ENCODE measurements at places on chromosomes 13 and 19. TPM values are rescaled to one million over a fixed set of nuclear protein-coding genes. Genes with fewer than 3 reads are reported as not detected.
A peak's percentile ranks its signal among the peaks of the same experiment; 100 is the strongest.

GRCh38 chr13:24709186-24709913 is 29.1 kb downstream of the ATP12A start:
- no peaks in the 10 kb centered on the region for H3K36me3 ChIP-seq
- H3K4me1 ChIP-seq, result no peaks in the 10 kb centered on the region
- no peak overlapping the region for H3K4me3 ChIP-seq
- H3K27me3 ChIP-seq, result peaks cover 15% of the 10 kb centered on the region
- no peak for DNase-seq

GRCh38 chr13:111950697-111951096 is 116.3 kb upstream of the SOX1 start:
- H3K4me1 ChIP-seq, result no peaks in the 10 kb centered on the region
- H3K27ac ChIP-seq, result no peak overlapping the region
- H3K4me3 ChIP-seq, result no peak overlapping the region
- H3K27me3 ChIP-seq, result no peaks in the 10 kb centered on the region

GRCh38 chr13:45723798-45724197 is 21.7 kb downstream of the CBY2 start:
- no peaks in the 10 kb centered on the region for H3K36me3 ChIP-seq
- H3K27me3 ChIP-seq, result peaks cover 77% of the 10 kb centered on the region
- no peak overlapping the region for H3K4me3 ChIP-seq

- peaks cover 17% of the 10 kb centered on the region for H3K4me1 ChIP-seq
- peak overlapping the region; percentile 28 for H3K4me3 ChIP-seq
- DNase-seq, result peak; percentile 61
- H3K36me3 ChIP-seq, result peaks cover 21% of the 10 kb centered on the region
- no peaks in the 10 kb centered on the region for H3K27me3 ChIP-seq
Observed at GRCh38 chr19:294946-295686, 3.9 kb upstream of the PLPP2 start.

- no peaks in the 10 kb centered on the region for H3K27me3 ChIP-seq
- DNase-seq, result no peak
- H3K4me1 ChIP-seq, result no peaks in the 10 kb centered on the region
- no peaks in the 10 kb centered on the region for H3K36me3 ChIP-seq
- no peak overlapping the region for H3K4me3 ChIP-seq
Observed at GRCh38 chr13:107907065-107907805, 308.1 kb downstream of the LIG4 start.

GRCh38 chr19:51687791-51688670 is 5.1 kb upstream of the SPACA6 start:
- H3K4me1 ChIP-seq, result peaks cover 37% of the 10 kb centered on the region
- no peaks in the 10 kb centered on the region for H3K27me3 ChIP-seq
- H3K4me3 ChIP-seq, result peak overlapping the region; percentile 82
- DNase-seq, result peak; percentile 54
- peak overlapping the region; percentile 71 for H3K27ac ChIP-seq

GRCh38 chr13:28322256-28322905 is 172.5 kb downstream of the FLT1 start:
- H3K4me3 ChIP-seq, result no peak overlapping the region
- no peaks in the 10 kb centered on the region for H3K36me3 ChIP-seq
- no peaks in the 10 kb centered on the region for H3K4me1 ChIP-seq
- H3K27ac ChIP-seq, result no peak overlapping the region
- no peaks in the 10 kb centered on the region for H3K27me3 ChIP-seq
- no peak for DNase-seq

GRCh38 chr13:41994696-41995095 is 33.8 kb upstream of the VWA8 start:
- no peak for DNase-seq
- no peak overlapping the region for H3K4me3 ChIP-seq
- no peaks in the 10 kb centered on the region for H3K36me3 ChIP-seq
- H3K27ac ChIP-seq, result no peak overlapping the region
- H3K27me3 ChIP-seq, result no peaks in the 10 kb centered on the region

- peaks cover 5% of the 10 kb centered on the region for H3K36me3 ChIP-seq
- no peak overlapping the region for H3K27ac ChIP-seq
- no peaks in the 10 kb centered on the region for H3K27me3 ChIP-seq
- H3K4me3 ChIP-seq, result no peak overlapping the region
- DNase-seq, result no peak
- H3K4me1 ChIP-seq, result peaks cover 12% of the 10 kb centered on the region
Observed at GRCh38 chr19:17136021-17136420, 60.4 kb downstream of the MYO9B start.

DNA sequence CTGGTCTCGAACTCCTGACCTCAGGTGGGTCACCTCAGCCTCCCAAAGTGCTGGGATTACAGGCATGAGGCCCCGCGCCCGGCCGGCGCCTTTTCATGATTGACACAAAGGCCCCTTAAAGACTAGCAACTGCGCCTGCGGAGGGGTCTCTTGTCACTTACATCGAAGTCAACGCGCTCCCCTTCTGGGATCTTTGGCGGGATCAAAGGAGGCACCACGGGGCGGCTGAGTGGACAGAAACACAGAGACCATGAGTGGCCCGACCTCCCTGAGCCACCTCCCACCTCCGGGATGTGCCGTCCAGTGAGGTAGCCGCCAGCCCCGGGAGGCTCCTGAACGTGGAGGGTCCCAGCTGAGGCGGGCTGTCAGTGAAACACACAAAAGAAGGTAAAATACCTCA is 7.3 kb downstream of the TNNT1 start:
- H3K36me3 ChIP-seq, result peaks cover 12% of the 10 kb centered on the region
- no peak for DNase-seq
- peaks cover 28% of the 10 kb centered on the region for H3K27me3 ChIP-seq
- no peak overlapping the region for H3K4me3 ChIP-seq
- H3K4me1 ChIP-seq, result no peaks in the 10 kb centered on the region

- H3K4me1 ChIP-seq, result peaks cover 22% of the 10 kb centered on the region
- no peak for DNase-seq
- H3K27ac ChIP-seq, result no peak overlapping the region
- no peak overlapping the region for H3K4me3 ChIP-seq
- no peaks in the 10 kb centered on the region for H3K27me3 ChIP-seq
Observed at GRCh38 chr19:42287827-42288107, 14.2 kb upstream of the PRR19 start.

- H3K27ac ChIP-seq, result no peak overlapping the region
- no peak overlapping the region for H3K4me3 ChIP-seq
- no peaks in the 10 kb centered on the region for H3K4me1 ChIP-seq
Observed at GRCh38 chr19:56223481-56223880, 21.4 kb downstream of the ZSCAN5C start.

DNA sequence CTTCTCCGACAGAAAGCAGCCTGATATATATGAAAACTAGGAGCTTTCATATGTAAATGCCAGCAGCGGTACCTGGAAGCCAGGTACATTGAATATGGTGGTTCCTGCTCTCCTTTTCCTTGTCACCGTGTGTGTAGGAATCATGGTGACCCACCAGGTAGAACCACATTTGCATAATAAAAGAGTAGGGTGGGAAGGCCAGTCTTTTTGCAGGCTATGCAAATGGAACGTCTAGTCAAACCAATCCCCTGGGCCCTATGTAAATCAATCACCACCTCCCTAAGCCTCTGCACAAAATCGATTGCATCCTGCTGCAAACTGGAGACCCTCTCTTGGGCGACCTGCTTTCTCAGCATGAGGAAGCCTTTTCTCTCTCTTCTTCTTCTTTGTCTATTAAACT is 22.2 kb upstream of the ZNF181 start:
- H3K4me3 ChIP-seq, result no peak overlapping the region
- H3K4me1 ChIP-seq, result no peaks in the 10 kb centered on the region
- H3K27ac ChIP-seq, result no peak overlapping the region
- no peak for DNase-seq

DNA sequence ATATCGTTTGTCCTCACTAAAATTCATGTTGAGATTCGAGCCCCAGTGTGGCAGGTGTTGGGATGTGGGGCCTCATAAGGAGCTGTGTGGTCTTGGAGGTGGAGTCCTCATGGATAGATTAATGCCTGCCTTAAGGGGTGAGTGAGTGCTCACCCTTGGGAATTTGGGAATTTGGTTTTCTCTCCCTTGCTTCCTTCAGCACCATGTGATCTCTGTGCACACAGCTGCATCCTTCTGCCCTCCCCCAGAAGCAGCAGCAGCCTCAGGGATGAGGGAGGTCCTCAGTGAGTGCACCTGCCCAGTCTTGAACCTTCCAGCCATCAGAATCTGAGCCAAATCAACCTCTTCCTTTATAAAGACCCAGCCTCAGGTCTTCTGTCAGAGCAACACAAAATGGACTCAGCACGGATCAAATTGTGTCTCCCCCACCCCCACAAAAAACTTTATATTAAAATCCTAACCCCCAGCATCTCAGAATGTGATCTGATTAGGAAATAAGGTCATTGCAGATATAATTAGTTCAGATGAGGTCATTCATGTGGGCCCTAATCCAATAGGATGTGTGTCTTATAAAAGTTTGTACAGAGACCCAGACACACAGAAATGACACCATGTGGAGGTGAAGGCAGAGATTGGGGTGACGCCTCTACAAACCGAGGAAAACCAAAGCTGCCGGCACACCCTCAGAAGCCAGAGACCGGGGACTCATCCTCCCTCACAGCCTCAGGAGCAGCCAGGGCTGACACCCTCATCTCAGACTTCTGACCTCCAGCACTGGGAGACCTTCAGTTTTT is 12.9 kb downstream of the CYTH2 start:
- H3K4me1 ChIP-seq, result peaks cover 23% of the 10 kb centered on the region
- H3K27me3 ChIP-seq, result no peaks in the 10 kb centered on the region
- H3K27ac ChIP-seq, result peak overlapping the region; percentile 17
- peaks cover 73% of the 10 kb centered on the region for H3K36me3 ChIP-seq
- no peak for DNase-seq

GRCh38 chr13:21232196-21232595 is 55.7 kb downstream of the MRPL57 start:
- no peak overlapping the region for H3K27ac ChIP-seq
- DNase-seq, result no peak
- no peaks in the 10 kb centered on the region for H3K36me3 ChIP-seq
- H3K4me3 ChIP-seq, result no peak overlapping the region

- H3K4me1 ChIP-seq, result no peaks in the 10 kb centered on the region
- no peak for DNase-seq
- no peak overlapping the region for H3K4me3 ChIP-seq
- peaks cover 46% of the 10 kb centered on the region for H3K27me3 ChIP-seq
- no peak overlapping the region for H3K27ac ChIP-seq
Observed at GRCh38 chr13:25578526-25578925, 206.8 kb downstream of the ATP8A2 start.

GRCh38 chr19:7994114-7994513 is 11.3 kb downstream of the ELAVL1 start:
- peaks cover 5% of the 10 kb centered on the region for H3K36me3 ChIP-seq
- no peaks in the 10 kb centered on the region for H3K27me3 ChIP-seq
- DNase-seq, result no peak
- no peak overlapping the region for H3K27ac ChIP-seq

GRCh38 chr19:32890841-32891240 is 21.3 kb upstream of the SLC7A9 start:
- DNase-seq, result no peak
- H3K27me3 ChIP-seq, result no peaks in the 10 kb centered on the region
- H3K4me3 ChIP-seq, result no peak overlapping the region
- H3K4me1 ChIP-seq, result no peaks in the 10 kb centered on the region
- H3K27ac ChIP-seq, result no peak overlapping the region

DNA sequence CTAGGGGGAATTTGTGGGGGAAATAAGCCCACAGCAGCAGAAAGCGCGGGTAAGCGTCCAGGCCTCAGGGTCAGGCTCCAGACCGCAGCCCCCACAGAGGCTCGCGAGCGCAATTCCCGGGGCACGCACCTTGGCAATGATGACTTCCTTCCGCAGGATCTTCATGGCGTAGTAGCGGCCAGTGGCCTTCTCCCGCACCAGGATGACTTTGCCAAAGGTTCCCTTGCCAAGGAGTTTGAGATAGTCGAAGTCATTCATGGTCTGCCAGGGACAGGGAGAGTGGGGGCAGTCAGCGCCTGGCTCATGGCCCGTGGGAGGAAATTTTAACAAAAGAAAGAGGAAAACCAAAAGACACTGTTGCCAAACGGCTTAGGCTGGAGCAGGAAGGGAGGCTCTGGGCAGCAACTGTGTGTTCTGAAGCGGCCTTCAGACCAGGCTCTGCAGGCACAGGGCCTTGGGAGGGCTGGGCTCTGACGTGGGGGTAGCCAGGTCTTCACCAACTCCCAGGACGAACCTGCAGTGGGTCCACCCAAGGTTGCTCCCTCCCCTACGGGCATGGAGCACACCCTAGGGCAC is 15.4 kb upstream of the CCNP start:
- H3K4me3 ChIP-seq, result no peak overlapping the region
- no peaks in the 10 kb centered on the region for H3K27me3 ChIP-seq
- no peak overlapping the region for H3K27ac ChIP-seq
- H3K4me1 ChIP-seq, result no peaks in the 10 kb centered on the region

GRCh38 chr19:40335855-40336600 is 12.2 kb downstream of the C19orf47 start:
- DNase-seq, result no peak
- H3K4me1 ChIP-seq, result no peaks in the 10 kb centered on the region
- H3K36me3 ChIP-seq, result peaks cover 18% of the 10 kb centered on the region
- no peaks in the 10 kb centered on the region for H3K27me3 ChIP-seq

- peaks cover 35% of the 10 kb centered on the region for H3K27me3 ChIP-seq
- H3K4me1 ChIP-seq, result peaks cover 7% of the 10 kb centered on the region
- no peak overlapping the region for H3K4me3 ChIP-seq
Observed at GRCh38 chr19:30225676-30226463, 146.3 kb upstream of the ZNF536 start.

GRCh38 chr13:48687249-48687648 is 33.5 kb downstream of the CYSLTR2 start:
- H3K4me1 ChIP-seq, result no peaks in the 10 kb centered on the region
- H3K4me3 ChIP-seq, result no peak overlapping the region

GRCh38 chr19:7910321-7911161 is 4.1 kb upstream of the TGFBR3L start:
- H3K36me3 ChIP-seq, result peaks cover 35% of the 10 kb centered on the region
- H3K27me3 ChIP-seq, result no peaks in the 10 kb centered on the region
- peaks cover 5% of the 10 kb centered on the region for H3K4me1 ChIP-seq
- no peak overlapping the region for H3K4me3 ChIP-seq

GRCh38 chr19:45501730-45502014 is 3.4 kb downstream of the PPM1N start:
- peaks cover 11% of the 10 kb centered on the region for H3K27me3 ChIP-seq
- peaks cover 34% of the 10 kb centered on the region for H3K36me3 ChIP-seq
- no peak overlapping the region for H3K4me3 ChIP-seq
- H3K27ac ChIP-seq, result no peak overlapping the region

- no peaks in the 10 kb centered on the region for H3K27me3 ChIP-seq
- H3K4me3 ChIP-seq, result no peak overlapping the region
- no peaks in the 10 kb centered on the region for H3K4me1 ChIP-seq
- DNase-seq, result no peak
Observed at GRCh38 chr19:10246511-10246910, 5.5 kb upstream of the MRPL4 start.

Gene NANOS3
- not detected for total RNA-seq

Gene ADGRE1
- not detected for total RNA-seq

Gene PROZ
- total RNA-seq, result not detected

Gene TPGS1
- 9.0 TPM for total RNA-seq

Gene SWSAP1
- 1.7 TPM for total RNA-seq

Gene C3
- total RNA-seq, result 658 TPM

Gene FBXO27
- total RNA-seq, result 14.6 TPM

Gene SIAH3
- total RNA-seq, result not detected

Gene IQCN
- total RNA-seq, result 1.6 TPM

Gene POU2F2
- total RNA-seq, result 4.6 TPM

Gene VSIG10L
- 3.6 TPM for total RNA-seq

Gene NECTIN2
- total RNA-seq, result 174 TPM

Gene TSSK6
- total RNA-seq, result 3.1 TPM

Gene SH2D3A
- 64.0 TPM for total RNA-seq

Gene SUPT5H
- total RNA-seq, result 158 TPM

Gene CEACAM7
- 9.0 TPM for total RNA-seq

Gene ZNF878
- 0.66 TPM for total RNA-seq

Gene NLRP4
- total RNA-seq, result not detected

Gene IGFL1
- not detected for total RNA-seq

Gene IGFL3
- not detected for total RNA-seq

Gene ONECUT3
- total RNA-seq, result 25.7 TPM

Gene VSTM1
- total RNA-seq, result not detected
